ENCODE measurements at places on chromosomes 7 and 10.
A peak's percentile ranks its signal among the peaks of the same experiment; 100 is the strongest.

DNA sequence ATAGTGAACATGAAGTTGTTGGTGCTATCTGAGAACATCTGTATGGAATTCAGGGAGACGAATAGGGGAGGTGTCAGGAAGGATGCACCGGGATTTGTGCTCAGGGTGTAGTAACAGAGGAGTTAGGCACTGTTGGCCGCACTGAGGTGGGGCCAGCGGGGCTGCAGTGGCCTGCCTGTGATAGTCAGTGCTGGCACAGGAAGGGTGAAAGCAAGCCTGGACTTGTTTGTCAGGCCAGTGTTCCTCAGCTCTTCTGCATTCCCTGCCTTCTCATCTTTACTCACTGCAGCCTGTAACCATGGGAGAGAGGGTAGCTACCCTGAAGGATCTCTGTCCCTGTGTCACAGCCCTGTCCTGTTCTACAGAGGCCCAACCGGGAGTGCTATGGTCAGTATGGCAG, 81.3 kb downstream of the SH2D4B start:
- DNase-seq = no peak

GRCh38 chr7:47771336-47771989, 176.8 kb downstream of the PKD1L1 start:
- DNase-seq = no peak

GRCh38 chr10:77531441-77532001, 106.1 kb downstream of the KCNMA1 start:
- no peak for DNase-seq

DNA sequence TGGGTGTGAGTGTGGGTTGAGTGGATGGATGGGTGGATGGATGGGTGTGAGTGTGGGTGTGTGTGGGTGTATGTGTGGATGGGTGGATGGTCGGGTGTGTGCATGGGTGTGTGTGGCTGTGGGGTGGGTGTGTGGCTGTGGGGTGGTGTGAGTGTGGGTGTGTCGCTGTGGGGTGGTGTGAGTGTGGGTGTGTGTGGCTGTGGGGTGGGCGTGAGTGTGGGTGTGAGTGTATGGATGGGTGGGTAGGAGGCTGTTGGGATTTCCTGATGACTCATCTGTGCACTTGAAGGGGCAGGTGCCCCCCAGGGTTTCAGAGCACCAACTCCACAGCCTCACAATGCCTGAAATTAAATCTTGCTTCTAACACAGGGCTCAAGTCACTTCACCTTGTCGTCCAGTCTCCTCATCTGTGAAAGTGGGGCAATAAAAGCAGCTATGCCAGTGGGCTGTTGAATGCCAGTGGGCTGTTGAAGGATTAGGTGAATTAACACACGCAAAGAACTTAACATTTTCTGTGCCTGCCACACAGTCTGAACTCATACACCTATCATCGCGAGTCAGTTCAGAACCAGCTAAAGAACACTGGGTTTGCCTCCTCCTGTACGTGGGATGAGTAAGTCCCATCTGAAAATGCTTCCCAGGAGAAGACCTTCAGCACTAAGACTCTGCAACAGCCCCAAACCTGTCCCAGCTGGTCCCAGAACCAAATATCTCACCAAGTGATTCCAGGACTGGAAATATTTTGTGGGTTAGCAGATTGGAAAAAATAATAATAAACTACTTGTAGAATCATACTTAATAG, 32.0 kb downstream of the SFMBT2 start:
- DNase-seq = no peak

- DNase-seq = no peak
Measured at GRCh38 chr7:149569726-149570422, 72.3 kb upstream of the ZNF746 start.

- no peak for DNase-seq
Measured at GRCh38 chr7:30922596-30922995, 10.9 kb downstream of the AQP1 start.

DNA sequence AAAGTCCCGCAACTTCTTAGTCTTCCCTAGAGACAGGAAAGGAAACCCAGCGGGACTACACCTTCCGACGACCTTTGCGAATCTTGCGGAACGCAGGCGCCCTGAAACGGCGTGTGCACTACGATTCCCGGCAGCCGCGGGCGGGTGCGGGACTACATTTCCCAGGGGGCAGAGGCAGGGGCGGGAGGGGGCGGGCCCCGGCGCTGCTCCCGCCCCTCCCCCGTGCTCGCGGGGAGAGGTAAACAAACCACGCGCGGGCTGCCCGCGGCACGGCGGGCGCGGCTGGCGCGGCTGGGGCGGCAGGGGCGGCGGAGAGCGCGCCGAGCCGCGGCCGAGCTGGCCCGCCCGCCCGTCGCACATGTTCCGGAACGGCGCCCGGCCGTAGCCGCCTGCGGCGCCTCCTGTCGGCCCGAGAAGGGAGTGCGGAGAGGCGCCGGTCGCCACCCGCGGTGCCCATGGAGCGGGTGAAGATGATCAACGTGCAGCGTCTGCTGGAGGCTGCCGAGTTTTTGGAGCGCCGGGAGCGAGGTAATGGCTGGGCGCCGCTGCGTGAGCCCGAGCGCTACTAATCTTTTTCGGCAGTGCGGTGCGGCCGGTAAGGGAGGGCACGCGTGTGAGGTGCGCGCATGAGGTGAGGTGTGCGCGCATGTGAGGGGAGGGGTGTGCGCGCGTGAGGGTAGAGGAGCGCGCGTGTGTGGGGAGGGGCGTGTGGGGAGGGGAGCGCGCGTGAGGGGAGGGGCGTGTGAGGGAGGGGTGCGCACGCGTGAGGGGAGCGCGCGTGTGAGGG, 18.5 kb downstream of the MXI1 start:
- peak; percentile 96 for DNase-seq

GRCh38 chr10:59129867-59130266, 46.6 kb upstream of the PHYHIPL start:
- no peak for DNase-seq

- DNase-seq = no peak
Measured at GRCh38 chr10:102918817-102919245, 737 bp downstream of the CNNM2 start.

- DNase-seq = no peak
Measured at GRCh38 chr7:131525820-131526219, 30.6 kb downstream of the PODXL start.

- DNase-seq = no peak
Measured at GRCh38 chr10:118723466-118723865, 31.3 kb downstream of the CACUL1 start.

GRCh38 chr7:157414702-157415096, 77.9 kb downstream of the DNAJB6 start:
- no peak for DNase-seq

DNA sequence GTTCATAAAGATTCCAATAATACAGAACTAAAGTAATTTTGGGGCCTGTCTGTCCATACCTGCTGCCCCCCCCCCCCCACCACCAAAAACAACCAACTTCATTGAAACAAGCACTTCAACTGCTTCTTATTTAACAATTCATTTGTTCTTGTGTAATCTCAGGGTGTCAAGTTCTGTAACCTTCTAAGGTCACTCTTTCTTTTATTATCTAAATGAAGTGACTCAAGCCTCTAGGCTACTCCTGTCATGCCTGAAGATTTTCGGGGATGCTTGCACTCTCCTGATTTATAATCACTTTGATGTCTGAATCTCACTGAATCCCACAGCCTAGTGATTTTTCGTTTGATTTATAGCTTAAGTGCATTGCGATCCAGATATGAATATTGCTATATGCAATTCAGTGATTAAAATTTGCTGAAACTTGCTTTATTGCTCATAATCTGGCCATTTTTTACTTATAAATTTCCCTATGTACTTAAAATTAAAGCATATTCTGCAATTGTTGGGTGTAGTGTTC, 27.2 kb downstream of the GARIN1A start:
- DNase-seq = no peak

DNA sequence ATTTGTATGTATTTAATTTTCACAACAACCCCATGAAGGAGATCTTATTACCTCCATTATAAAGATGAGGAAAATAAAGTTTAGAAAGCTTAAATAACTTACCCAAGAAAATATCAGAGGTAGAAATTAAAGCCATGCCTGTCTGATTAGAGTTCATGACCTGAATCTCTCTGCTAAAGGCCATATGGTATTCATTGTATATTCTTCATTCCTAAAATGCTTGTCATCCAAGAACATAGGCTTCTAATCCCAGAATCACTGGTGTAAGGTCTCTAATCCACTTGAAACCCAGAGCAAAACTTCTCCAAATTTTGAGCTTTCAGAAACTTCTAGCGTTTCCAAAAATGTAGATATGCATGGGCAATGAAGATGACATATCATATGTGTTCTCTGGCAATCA, 72.3 kb upstream of the YAE1 start:
- no peak for DNase-seq

- peak; percentile 60 for DNase-seq
Measured at GRCh38 chr7:5428478-5429252, 5.0 kb upstream of the TNRC18 start.

- DNase-seq = no peak
Measured at GRCh38 chr7:97844036-97844435, 28.2 kb downstream of the ASNS start.

DNA sequence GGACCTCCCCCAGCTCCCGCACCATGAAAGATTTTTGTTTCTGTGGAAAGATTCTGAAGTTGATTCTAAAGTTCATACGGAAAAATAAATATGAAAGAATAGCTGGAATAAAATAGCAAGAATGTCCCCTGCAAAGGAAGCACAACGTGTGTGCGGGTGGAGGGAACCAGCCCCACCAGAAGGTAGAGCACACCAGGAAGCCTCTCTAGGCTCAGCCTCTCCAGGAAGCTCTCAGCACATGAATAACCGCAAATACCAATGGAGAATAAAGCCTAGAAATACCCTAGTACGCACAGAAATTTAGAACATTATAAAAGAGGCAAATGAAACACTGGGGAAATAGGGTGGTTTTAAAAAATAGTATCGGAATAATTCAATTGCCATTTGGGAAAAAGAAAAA, 24.6 kb upstream of the FAM170B start:
- DNase-seq = no peak

DNA sequence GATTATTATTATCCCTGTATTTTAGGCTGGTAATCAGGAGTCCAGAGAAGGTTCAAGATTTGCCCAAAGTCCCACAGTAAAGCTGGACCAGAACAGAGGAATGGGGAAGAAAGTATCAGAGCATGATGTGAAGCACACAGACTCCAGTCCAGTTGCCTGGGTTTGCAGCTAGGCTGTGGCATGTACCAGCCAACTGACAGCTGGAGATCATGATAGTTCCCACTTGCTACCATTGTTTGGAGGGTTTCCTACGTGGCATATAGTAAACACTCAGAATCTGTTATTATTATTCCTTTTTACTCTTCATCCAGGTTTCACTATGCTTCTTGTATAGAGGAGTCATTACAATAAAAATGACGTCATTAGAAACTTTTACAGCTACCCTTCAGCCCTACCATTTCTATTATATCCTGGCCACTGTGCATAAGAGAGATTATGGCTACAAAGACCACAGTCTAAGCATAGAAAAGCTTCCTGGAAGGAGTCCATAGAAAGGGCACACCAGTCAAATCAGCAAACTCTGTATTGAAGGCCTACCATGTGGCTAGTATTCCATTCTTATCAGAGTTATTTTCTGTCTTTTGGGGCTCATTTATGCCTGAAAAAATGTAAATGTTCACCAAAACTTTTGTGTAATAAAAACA, 66.6 kb downstream of the MTPN start:
- DNase-seq = no peak

DNA sequence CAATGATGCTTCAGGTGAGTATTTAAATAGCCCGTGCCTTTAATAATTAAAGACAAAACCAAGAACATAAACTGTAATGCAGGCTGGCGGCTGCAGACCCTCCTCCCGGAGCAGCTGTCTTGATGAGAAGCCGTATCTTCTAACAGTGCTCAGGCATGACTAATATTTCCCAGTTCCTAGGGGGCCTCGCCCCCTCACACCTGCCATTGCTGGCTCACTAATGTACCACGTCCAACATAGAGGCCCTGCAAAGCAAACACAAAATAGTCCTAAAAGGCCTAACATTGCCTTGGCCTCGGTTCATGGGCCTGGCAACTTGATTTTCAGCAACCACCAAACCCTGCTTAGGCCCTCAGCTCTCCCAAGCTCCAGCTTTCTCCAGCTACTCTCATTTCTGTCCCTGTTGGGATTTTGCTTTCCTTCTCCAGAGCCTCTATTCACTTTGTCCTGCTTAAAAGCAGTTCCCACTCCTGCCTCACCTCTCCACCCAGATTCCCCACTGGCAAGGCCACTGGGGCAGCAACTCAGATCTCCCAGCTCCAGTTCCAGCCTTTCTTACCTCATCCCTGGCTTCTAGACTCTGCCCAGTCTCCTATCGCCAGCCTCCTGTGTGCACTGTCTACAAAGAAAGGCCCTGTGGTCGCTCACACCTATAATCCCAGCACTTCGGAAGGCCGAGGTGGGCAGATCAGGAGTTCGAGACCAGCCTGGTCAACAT, 16.2 kb downstream of the SORBS1 start:
- no peak for DNase-seq

DNA sequence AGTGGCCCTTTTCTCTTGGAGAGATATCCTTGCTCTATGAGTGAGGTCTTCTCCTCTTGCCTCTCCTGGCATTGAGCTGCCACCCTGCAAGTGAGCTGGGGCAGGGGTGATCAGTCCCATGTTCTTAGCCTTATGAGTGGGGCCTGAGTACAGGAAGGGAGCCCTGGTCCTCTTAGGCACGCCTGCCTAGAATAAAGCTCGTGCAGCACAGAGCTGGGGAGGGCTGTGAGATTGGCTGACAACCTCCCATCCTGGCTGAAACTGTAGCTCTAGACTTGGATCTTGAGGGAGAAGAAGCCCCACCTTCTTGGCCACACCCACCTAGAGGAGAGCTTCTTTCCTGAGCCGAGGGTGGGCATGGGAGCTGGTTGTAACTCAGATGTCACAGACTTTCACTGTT, 305.0 kb upstream of the ZNF32 start:
- DNase-seq = no peak

DNA sequence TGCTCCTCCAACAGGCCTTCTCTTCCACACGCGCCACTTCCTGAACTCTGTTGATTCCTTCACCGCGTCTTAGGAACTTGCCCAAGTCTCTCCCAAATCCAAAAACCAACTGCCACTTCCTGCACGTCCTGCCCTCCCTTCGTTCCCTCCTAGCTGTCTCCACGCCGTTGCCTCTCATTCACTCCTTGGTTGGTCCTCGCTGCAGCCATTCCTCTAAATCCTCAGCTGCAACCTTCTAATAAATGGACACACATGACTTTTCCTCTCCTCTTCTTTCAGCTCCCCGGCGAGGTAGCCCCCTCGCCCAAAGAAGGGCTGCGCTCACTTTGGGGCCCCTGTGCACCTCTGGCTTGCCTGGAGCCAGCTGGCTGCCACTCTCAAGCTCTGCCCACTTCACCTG, 110.2 kb downstream of the XRCC2 start:
- DNase-seq = no peak
